ENCODE measurements at places on chromosomes 5 and 9.

DNA sequence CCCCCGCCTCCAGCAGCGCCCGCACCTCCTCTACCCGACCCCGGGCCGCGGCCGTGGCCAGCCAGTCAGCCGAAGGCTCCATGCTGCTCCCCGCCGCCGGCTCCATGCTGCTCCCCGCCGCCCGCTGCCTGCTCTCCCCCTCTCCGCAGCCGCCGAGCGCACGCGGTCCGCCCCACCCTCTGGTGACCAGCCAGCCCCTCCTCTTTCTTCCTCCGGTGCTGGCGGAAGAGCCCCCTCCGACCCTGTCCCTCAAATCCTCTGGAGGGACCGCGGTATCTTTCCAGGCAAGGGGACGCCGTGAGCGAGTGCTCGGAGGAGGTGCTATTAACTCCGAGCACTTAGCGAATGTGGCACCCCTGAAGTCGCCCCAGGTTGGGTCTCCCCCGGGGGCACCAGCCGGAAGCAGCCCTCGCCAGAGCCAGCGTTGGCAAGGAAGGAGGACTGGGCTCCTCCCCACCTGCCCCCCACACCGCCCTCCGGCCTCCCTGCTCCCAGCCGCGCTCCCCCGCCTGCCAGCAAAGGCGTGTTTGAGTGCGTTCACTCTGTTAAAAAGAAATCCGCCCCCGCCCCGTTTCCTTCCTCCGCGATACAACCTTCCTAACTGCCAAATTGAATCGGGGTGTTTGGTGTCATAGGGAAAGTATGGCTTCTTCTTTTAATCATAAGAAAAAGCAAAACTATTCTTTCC is 19.3 kb downstream of the CDKN2A start:
- peaks cover 21% of the 10 kb centered on the region for H3K36me3 ChIP-seq
- H3K4me3 ChIP-seq: peak overlapping the region; percentile 92
- peak overlapping the region; percentile 82 for H3K27ac ChIP-seq
- DNase-seq: peak; percentile 44
- H3K27me3 ChIP-seq: peaks cover 28% of the 10 kb centered on the region

DNA sequence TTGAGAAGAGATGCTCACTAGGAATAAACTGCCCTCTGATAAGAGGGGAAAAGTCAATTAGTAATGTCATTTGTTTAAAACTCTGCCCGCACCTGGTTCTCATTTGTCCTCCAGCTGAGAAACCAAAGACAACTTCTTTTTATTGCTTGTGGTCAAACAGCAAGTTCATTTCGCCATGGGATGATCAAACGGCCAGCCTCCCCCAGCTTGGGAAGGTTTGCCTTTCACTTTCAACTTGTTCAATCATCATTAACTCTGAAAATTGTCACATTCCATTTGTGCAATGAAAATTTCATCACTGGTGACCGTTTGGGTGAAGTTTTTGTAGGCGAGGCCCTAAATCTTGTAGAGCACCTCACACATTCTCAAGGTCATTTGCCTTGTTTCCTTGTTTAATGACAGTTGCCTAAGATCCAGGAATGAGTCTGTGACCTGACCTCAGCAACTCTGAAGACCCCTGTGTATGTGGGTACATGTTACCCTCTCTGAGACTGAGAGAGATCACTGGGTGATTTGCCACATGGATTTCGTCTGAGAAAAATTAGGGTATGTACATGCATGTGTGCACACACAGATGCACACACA is 117.7 kb downstream of the MARCHF3 start:
- peak overlapping the region; percentile 23 for H3K27ac ChIP-seq
- H3K4me1 ChIP-seq: peaks cover 13% of the 10 kb centered on the region

DNA sequence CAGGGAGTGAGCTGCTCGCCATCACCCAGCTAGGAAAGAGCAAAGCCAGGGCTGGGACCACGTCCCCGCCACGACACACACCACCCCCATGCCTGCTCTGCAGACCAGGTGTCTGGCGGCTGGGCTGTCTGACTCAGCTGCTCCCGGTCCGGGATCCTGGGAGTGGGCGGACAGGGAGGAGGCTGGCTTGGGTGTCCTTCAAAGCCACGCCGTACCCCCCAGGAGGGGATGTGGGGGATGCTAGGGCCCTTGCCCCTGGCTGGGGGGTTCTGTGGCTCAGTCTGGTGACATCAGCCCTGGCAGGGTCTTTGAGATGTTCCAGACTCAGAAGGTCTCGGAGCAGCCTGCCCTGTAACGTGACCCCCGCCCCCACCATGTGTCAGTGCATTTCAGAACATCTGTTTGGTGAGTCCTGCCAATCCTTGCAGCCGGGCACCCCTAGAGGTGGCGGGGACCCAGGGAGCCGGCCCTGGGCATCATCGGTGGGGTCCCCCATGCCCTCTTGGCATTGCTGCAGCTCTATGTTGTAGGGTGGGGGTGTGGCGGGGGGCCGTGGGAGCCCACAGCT is 62.3 kb downstream of the HMCN2 start:
- DNase-seq: no peak
- no peak overlapping the region for H3K27ac ChIP-seq
- peaks cover 28% of the 10 kb centered on the region for H3K27me3 ChIP-seq
- H3K36me3 ChIP-seq: no peaks in the 10 kb centered on the region

- H3K4me1 ChIP-seq: peaks cover 87% of the 10 kb centered on the region
- no peak for DNase-seq
- H3K36me3 ChIP-seq: peaks cover 27% of the 10 kb centered on the region
- peaks cover 8% of the 10 kb centered on the region for H3K27me3 ChIP-seq
- no peak overlapping the region for H3K4me3 ChIP-seq
These were observed 7.3 kb downstream of the PDGFRB start for GRCh38 chr5:150148117-150148927.

DNA sequence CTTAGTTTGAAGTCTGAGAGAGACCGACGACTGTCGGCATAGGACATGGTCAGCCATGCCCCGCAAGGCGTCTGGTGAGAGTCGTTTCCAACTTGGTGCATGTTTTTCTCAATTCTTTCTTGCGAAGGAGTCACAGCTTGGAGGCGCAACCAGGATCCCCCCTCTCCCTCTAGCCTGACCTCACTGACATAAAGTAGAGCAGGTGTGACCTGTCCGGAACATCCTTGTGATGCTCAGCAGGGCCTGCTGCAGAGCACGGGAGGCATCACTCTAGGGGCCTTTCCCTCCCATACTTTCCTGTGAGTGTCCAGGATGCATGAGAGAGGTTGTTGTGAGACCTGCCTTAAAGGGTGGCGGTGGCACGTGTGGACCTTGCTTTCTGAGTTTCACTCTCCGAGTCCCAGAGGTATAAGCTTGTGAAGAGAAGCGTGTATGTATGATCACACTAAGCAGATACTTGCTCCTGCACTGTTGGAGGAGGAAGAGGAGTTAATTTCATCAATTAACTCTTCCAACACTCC is 5.0 kb downstream of the TENT4A start:
- peaks cover 82% of the 10 kb centered on the region for H3K4me1 ChIP-seq
- peak overlapping the region; percentile 18 for H3K27ac ChIP-seq
- no peak overlapping the region for H3K4me3 ChIP-seq

DNA sequence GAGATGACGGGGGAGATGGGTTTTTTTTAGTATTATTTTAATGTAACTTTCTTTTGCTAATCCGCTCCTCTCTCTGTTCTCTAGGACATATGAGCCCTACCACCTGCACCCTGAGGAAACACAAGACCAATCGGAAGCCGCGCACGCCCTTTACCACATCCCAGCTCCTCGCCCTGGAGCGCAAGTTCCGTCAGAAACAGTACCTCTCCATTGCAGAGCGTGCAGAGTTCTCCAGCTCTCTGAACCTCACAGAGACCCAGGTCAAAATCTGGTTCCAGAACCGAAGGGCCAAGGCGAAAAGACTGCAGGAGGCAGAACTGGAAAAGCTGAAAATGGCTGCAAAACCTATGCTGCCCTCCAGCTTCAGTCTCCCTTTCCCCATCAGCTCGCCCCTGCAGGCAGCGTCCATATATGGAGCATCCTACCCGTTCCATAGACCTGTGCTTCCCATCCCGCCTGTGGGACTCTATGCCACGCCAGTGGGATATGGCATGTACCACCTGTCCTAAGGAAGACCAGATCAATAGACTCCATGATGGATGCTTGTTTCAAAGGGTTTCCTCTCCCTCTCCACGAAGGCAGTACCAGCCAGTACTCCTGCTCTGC is 4.8 kb downstream of the MSX2 start:
- peaks cover 11% of the 10 kb centered on the region for H3K27me3 ChIP-seq
- no peaks in the 10 kb centered on the region for H3K36me3 ChIP-seq
- no peaks in the 10 kb centered on the region for H3K4me1 ChIP-seq
- no peak overlapping the region for H3K27ac ChIP-seq
